ENCODE measurements at places on chromosomes 16 and 17.
A peak's percentile ranks its signal among the peaks of the same experiment; 100 is the strongest.

DNA sequence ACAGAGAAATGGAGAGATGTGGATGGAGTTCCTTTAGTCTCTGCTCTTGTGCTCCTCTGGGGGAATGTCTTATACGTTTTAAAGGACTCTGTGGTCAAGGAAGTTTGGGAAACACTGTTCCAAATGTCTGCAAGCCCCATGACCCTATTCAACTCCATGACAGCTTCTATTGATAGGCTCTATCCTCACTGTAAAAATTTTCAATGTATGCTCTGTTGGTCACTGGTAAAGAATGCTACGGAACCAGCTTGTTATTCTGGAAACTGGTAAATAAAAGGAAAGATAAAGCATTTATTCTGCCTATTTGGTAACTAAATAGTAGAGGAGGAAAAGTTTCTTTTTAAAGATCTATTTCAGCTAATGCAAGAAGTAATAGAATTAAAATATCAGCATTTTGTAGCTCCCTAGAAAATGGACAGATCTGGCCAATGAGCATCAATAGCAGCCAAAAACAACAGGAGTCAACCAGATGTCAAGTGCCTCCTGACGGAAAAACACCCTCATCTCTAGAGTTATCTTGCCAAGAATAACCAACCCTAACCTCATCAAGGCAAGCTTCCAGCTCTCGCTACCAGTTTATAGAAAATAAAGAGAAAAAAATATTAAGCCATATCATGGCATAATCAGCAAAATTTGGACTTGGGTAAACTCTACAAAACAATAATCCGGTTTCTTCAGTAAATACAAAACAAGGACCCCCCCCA, 16.1 kb downstream of the GDE1 start:
- DNase-seq: no peak

DNA sequence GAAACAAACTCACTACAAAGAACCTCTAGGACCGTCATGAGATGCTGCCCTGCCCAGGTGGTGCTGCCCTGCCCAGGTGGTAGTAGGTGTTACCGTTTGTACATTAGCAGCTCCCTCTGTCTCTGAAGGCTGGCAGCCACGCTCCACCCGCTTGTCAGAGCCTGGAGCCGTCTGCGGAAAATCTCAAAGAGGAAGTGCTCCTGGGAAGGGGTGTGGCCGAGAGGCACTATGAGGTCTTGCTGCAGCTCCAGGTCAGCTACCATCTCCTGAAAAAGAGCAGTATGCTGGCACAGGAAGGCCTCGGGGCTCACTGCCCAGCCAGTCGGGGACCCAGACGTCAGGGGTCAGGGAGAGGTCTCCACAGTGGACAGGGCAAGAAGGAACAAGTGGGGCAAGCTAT, 28.3 kb downstream of the ZNF276 start:
- no peak for DNase-seq

GRCh38 chr16:56985288-56985961, 3.9 kb upstream of the NLRC5 start:
- peak; percentile 92 for DNase-seq

GRCh38 chr16:82083710-82084353, 48.8 kb downstream of the HSD17B2 start:
- DNase-seq: no peak

DNA sequence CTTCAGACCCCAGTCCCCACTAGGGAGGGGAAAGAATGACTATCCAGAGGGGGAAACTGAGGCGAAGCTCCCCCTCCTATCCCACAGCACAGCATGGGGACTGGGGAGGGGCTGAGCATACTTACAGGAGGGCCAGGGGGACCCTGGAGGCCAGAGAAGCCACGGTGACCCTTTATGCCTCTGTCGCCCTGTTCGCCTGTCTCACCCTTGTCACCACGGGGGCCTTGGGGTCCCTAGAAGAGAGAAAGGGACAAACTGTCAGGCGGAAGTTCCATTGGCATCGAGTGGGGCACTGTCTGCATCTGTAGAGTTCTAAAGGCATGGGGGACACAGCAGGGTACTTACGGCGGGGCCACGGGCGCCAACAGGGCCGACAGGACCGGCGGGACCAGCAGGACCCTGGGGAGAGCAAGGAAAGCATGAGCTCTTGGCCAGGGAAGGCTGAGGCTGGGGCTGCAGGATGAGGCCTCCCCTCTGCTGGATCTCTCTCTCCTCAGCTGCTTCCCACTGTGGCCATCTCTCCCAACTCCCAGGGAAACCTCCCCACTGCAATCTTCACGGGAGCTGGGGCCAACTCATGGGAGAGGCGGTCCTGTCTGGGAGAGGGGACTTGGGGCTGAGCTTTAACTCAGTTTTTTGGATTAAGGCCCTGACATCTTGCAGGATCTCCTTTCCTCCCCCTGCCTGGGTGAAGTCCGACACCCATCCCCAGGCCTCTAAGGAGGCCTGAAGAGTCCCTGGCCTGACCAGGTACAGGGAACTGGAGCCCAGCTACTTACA, 13.5 kb downstream of the COL1A1 start:
- DNase-seq: no peak

- DNase-seq: no peak
Measured at GRCh38 chr16:55301385-55302008, 22.5 kb upstream of the IRX6 start.

DNA sequence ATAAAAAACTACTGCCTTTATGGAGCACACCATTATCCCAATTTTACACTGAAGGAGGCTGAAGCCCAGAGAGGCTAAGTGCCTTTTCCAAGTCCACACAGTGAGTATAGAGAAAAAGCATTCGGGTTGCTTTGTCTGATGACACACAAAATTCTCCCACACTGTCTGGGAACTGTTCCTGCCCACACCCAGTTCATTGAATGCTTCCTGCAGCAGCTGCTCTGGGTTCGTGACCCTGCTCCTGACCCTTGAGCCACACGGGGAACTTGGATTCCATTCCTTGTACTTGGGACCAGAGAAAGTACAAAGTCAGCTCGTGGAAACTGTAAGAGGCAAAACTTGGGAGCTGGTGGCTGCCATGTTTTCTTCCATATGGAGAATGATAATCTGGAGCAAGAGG, 57.9 kb downstream of the AKAP1 start:
- DNase-seq: peak; percentile 27

GRCh38 chr16:80611930-80612327, 71.1 kb downstream of the DYNLRB2 start:
- no peak for DNase-seq

- no peak for DNase-seq
Measured at GRCh38 chr16:4663777-4664465, 29.4 kb upstream of the NUDT16L1 start.

DNA sequence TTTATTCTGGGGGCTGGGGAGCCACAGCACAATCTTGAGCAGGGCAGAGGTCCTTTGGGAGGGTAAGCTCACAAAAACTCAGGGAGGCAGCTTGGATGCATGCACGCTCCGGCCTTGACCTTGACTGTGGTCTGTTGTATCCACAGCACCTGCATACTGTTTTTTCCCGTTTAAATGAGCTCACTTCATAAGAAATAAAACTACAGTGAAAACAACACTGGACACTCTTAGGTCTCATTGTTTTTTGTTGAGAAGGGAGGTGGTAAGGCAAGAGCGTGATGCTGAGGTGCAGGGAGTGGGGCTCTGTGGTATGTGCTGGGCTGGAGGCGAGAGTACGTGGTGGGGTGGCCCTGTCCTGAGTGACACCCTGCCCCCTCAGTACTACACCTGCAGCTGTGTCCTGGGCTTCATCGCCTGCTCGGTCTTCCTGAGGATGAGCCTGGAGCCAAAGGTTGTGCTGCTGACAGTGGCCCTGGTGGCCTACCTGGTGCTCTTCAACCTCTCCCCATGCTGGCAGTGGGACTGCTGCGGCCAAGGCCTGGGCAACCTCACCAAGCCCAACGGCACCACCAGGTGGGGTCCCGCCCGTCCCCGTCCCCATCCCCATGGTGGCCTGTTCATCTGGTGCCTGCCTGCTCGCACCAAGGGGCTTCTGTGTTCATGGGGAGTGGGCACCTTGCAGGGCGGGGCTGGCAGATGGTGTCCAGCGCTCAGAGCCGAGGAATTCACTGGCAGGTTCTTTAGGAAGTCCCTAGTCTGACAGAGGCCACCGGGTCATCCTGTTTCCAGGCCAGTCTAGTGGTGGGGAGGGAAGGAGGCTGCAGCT, 44.2 kb downstream of the ADCY7 start:
- DNase-seq: peak; percentile 4

DNA sequence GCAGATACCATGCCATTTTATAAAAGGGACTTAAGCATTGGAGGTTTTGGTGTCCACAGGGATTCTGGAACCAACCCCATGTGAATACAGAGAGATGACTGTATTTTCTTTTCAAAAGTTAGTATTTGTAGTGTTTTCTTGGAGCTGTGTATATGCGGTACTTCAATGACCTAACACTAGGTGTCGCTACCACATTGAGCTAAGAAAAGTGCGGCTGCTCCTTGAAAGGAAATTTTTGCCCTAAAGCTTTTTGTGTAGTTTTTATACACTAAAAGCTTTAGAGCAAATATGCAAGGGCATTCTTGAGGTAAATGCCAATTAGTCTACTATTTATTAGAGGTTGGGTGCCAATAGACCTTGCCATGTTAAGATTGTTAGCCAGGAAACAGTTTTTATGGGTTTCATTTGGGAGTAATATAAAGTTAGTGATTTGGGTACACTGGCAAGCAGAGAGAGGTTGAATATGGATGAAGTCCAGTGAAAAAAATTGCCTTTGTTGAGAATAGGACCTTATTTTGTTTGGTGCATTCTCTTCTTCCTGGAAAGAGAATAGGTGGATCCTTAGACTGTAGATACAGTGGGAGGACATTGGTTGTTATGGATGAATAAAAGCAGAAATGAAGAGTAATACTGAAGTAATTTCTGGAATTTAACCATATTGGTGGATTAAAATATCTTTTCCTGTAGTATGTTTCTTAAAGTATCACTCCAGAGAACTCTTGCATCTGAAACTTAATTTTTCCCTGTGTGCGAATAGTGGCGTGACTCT, 43.3 kb downstream of the BCAS3 start:
- peak; percentile 50 for DNase-seq

GRCh38 chr17:36705283-36705795, 104.0 kb downstream of the MRM1 start:
- no peak for DNase-seq

DNA sequence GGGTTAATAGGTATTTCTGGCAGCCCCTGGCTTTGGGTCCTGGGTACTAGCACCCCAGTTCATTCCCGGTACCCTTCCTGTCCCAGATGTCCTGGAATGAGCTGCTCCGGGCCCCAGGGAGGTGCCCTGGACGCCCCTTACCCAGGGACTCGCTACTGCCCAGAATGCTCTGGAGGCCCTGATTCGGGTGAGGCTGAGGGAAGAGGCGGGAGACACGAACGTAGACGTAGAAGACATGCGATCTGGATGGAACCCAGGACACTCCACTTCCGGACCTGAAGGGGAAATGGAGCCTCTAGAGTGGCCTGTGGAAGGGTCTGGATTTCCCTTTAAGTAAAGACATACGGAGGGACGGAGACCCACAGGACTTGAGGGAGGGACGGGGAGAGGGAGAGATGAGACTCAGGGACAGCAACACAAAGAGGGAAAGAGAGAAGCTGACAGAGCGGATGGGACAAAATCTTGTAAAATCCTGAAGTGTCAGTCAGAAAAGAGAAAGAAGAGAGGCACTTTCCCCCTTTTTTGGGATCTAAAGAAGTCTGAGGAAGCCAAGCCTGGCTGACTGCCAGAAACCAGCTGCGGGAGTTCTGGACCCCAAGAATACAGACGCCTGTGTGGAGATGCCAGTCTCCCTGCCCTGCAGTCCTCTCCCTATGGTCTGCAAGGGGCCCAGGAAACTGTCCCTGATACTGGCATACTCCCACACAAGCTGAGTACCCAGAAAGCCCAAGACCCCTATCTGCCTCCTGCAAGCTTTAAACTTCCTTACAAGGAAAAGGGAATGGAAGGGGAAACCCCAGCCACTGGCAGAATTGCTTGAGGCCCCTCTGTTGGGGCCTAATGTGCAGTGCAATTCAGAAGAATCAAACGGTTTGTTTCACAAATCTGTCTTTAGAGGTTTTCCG, 1.0 kb upstream of the HOXB13 start:
- no peak for DNase-seq

GRCh38 chr16:1823821-1824220, 2.8 kb downstream of the HAGH start:
- DNase-seq: peak; percentile 34

- DNase-seq: no peak
Measured at GRCh38 chr17:31854672-31855071, 4.4 kb downstream of the COPRS start.

- DNase-seq: no peak
Measured at GRCh38 chr16:47250983-47251382, 107.2 kb upstream of the NETO2 start.

DNA sequence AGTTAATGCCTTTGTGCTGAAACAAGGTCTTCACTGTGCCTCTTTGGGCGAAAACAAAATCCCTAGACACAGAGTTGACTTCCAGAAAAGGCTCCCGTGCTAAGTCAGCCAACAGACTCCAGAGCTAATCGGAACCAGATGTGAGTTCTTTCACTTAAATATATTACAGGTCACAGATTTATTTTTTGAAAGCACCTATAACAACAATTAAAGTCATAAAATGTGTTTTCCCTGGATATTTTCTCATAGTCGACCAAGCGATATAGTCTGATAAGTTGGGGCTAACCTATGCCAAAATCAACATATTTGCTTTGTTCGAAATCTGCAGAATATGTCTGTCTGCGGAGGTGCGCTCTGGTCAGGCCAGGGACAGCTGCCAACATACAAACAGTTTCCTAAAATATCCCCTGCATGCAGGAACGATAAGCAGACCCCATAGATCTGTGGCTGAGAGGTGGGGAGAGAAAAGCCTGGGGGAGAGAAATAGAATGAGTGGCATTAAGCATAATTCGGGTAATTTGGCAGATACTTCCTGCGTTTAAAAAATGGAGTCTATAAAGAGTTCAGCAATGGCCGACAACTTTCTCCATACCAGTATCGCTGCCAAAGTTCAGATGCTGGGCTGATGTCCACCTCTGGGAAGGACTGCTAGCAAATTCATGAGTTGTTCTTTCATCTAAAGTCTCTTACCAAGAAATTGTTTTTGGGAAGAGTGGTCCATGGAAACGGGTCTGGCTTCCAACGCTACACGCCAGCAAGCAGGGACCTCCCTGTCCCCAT, 50.8 kb upstream of the MYH10 start:
- peak; percentile 40 for DNase-seq

- DNase-seq: no peak
Measured at GRCh38 chr17:71447644-71448043, 673.2 kb upstream of the SOX9 start.

DNA sequence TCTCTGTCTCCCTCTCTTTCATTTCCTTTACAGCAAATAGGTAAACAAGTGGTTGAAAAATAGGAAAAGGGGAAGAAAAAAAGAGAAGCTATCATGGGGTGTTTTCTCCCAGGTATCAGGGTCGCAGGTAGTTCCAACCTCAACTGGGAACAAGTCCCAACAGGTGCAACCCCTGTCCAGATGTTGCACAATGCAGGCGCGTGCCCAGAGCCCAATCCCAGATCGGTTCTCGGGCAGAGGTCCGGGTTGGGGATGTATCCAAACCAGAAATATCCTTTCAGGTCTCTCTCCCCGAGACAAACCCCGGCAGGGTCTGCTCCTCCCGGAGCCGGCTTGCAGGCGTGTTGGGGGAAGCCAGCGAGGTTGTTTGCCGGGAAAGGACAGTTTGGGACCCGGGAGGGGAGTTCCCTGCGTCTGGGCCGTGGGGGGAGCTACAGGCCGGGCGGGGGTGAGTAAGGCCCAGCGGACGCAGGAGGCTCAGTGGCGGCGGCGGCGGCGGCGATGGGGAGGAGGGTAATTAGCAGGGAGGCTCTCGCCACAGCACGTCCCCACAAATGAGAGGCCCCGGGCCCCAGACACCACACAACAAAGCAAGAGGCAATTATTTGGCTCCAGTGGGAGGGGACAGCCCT, 21.2 kb upstream of the SP6 start:
- DNase-seq: no peak
